ENCODE measurements at places on chromosomes 2 and 18.
A peak's percentile ranks its signal among the peaks of the same experiment; 100 is the strongest.

DNA sequence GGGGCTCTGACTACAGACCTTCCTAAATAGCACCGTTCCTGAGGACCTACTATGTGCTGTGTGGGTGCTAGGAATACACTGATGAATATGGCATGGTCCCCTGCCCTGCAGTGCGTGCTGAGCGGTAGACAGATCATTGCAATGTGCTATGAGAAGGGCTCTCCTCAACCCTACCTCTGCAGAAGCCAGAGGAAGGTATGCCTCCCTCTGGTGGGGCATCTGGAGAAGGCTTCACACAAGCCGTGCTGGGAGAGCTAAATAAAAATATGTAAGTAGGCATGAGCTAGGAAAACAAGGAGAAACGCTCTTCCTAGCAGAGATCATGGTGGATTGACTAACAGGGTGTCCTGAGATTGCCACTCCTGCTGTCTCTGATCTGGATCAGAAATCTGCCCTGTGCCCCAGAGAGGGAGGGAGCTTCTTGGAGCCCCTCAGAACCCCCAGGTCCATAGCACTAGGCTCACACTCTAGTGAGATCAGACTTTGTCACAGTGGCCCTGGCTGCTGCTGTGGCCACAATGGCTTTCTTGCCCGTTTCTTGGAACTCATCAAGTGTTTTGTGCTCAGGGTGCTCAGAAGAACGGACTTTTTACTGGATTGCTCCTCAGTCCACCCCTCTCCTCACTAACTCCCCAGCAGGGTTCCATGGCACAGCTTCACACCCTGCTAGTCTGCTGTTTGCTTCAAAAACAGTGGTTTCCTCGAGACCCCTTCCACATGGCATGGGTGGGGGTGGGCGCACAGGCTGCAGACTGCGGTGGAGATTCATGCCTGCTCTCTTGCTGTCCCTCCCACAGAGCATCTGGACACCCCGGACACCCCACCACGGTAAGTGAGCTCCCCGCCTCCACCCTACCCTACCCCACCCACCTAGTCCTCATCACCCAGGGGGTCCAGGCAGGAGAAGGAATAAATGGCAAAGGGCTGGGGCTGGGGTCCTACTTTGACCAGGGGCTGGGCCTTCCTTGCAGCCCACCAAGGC lies 14.2 kb downstream of the SIGLEC15 start:
- peak; percentile 50 for DNase-seq

- no peak for DNase-seq
Measured at GRCh38 chr2:107359021-107359420, 467.7 kb upstream of the RGPD4 start.

DNA sequence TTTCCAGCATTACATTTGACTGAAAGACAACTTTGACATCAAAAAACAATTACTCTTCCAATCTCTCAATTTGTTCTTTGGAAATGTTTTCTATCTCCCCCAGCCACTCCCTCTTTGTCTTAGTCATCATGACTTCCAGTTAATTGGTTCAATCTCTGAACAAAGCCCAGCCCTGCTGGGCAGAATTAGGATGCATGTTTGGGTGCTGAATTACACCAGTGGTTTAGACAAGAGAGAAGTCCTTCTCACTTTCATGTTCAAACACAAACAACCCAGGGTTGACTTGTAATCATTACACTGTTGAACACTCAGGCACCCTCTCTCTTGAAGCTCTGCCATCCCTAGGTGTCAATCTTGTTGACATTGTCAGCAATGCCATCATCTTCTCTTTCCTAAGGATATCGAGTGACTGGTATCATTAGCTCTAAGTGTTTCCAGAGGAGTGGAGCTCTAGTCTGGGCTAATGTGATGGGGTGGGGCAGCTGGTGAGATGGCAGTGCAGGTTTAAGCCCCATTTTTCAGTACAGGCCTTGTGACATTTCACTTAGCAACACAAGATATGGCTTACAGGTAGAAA lies 90.8 kb upstream of the MEIS1 start:
- DNase-seq = no peak

DNA sequence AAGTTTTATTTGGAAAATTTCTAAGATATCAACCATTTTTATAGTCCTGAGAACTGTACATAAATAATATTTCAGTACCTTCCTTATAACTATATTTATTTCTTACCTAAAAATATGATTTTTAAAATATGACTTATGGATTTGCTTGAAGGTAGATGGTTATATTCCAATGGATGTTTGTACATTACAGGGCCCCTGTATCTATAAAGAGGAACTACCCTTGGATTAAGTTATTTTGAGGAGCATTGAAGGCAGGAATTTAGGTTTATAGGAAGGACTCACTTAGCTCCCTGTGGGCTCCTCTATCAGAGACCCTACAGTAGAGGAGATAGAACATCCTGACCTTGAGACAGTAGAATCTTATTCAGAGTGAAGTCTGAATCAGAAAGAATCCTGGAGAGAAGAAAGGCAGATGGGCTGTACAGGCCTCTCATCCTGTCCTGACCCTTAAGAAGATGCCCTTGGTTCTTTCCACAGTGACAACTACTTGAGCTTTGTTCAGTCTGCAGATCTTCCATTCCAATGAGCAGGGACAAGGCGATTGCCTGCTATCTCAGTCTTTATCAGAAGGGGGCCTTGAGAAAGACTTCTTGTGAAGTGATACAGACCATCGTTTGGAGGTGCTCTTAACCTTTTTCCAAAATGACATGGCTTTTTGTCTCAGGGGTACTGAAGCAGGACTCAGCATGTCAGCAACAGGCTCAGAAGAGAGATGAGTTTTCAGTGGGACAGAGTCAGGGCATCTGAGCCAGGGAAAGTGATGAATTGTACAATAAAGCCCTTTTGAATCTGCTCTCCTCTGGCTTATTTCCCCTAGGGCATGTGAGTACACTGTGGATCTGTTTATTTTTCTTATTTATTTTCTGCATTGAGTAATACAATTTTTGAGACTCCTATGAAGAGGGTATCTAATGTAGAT lies 20.9 kb downstream of the OXER1 start:
- no peak for DNase-seq

- peak; percentile 35 for DNase-seq
Measured at GRCh38 chr2:121888189-121888557, 132.7 kb downstream of the TSN start.

DNA sequence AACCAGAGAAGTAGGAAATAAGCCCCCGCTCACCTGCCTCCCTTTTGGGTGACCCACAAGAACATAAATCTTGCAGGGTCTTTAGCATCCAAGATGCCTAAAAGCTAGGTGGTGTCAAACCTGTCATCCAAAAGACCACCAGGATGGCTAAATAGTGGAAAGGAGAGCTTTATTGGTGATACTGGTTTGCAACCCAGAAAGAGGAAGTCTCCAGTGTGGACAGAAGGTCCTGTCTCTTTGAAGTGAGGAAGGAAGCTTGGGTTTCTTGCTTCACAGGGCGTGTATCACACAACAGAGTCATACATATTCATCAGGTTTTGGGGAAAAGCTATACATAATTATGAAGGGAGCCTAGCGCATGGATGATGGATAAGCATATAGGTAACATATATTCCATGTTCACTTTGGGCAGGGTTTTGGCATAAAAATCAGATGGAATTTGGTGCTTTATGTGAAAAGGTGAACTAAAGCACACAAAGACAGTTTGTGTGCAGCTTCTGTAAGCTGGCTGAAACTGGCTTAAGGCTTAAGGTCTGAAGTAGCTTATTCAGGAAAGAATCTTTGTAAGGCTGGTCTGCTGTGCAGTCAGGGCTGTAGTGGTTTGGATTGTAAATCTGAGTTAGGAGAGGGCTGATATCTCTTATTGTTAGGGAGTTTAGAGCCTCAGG lies 102.2 kb upstream of the MSH2 start:
- no peak for DNase-seq

DNA sequence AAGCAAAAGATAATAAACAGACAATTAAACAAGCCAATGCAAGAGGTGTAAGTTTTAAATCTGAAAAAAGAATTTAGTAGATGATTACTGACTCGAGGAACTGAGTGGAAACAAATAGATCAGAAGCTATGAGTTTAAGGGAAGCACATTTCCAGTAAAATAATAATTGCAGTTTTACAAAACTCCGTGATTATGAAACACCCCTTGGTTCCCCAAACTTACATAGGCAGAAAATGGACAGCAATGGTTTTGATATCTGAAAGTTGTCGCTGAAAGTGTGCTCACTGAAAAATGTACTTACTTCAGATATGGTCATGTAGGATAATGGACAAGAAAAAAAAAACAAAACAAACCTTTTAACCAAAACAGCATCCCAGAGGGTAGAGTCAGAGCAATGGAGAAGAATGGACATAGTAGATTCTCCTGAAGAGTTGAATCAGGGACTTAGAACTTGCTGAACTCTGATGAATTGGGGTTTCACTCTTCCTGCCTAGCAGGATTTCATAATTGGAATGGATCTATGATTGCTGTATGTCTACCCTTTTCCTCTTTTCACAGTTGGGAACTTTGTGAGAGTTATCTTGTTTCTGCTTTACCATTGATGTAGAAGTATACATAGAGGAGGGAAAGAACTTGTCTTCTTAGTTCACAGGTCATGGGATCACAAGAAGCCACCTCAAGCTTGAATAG lies 305.6 kb upstream of the ZEB2 start:
- DNase-seq = no peak

- no peak for DNase-seq
Measured at GRCh38 chr2:8623958-8624591, 57.8 kb upstream of the ID2 start.

DNA sequence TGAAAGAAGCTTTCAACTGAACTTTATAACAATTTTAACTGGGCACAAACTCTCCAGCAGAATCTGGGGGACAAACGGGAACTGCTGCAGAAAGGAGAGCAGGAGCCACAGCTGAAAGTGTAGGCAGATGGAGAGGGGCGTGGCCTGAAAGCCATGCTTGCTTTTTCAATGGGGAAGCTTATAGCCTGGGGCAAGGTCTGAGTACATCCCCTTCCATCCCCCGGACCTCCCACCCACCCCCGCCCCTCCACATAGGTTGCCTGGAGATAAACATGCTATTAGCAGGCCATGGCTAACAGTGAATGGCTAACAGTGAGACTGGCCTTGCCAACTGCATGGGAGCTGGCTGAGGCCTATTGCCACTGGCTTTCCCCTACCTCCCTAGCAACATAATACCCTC lies 317.9 kb upstream of the TANK start:
- DNase-seq = no peak

- DNase-seq = no peak
Measured at GRCh38 chr18:48894799-48895346, 55.9 kb downstream of the SMAD7 start.

GRCh38 chr2:153074207-153074606 lies 355.8 kb downstream of the ARL6IP6 start:
- no peak for DNase-seq

DNA sequence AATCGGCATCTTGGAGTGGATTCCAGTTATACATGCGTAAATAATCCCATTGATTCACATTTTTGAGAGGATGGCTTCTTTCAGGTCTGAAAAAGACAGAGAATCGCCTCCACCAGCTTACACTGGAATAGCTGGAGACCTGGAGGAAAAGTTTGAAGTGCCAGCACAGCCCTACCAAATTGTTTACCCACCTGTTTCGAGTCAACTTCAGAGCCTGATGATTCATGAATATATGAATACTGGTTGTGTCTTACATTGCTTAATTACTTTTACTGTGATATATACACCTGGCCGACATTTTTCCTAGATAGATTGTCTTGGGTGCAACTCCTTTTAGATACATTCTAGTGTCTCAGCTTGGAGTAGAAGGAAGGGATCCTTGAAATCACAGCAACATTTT lies 335 bp upstream of the NCKAP5 start:
- DNase-seq = no peak

- no peak for DNase-seq
Measured at GRCh38 chr2:20612925-20613916, 37.7 kb downstream of the HS1BP3 start.

DNA sequence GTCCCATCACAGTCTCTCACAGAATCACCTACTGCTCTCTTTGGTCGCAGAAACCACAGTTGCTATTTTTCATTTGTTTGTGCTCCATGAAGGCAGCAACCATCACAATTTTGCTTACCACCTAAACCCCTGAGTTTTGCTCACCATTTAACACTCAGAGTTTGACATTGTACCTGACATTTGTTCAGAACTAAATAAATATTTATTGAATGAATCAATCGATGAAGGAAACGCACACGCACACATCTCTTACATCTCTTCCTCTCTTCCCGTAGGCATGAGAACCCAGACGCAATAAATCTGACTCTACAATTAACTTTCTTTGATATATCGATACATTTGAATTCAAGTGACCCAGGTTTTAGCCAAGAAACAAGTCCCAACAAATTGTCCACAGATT lies 105.5 kb upstream of the RNF152 start:
- no peak for DNase-seq

GRCh38 chr18:55433648-55434047 lies 154.3 kb downstream of the TCF4 start:
- DNase-seq = no peak

- DNase-seq = no peak
Measured at GRCh38 chr2:32427672-32428610, 71.1 kb downstream of the BIRC6 start.

GRCh38 chr18:23875966-23876895 lies 138.3 kb upstream of the TTC39C start:
- DNase-seq = no peak

DNA sequence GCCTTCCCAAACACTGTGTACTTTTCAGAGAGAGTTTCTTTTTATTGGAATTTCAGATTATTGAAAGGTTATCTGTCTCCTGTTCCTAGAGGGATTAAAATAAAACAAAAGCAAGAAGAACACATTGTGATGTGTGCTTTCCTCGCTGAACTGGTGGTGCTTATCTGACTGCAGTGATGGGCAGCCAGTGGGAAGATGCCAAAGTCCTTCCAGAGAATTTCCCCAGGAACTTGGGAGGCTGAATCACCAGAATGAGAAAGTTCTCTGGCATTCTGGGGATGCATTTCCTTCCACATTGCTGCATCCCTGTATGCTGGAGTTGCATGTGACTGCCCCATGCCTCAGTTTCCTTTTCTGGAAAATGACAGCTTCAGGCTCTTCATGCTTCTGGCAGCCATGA lies 53.9 kb upstream of the SEC11C start:
- no peak for DNase-seq

DNA sequence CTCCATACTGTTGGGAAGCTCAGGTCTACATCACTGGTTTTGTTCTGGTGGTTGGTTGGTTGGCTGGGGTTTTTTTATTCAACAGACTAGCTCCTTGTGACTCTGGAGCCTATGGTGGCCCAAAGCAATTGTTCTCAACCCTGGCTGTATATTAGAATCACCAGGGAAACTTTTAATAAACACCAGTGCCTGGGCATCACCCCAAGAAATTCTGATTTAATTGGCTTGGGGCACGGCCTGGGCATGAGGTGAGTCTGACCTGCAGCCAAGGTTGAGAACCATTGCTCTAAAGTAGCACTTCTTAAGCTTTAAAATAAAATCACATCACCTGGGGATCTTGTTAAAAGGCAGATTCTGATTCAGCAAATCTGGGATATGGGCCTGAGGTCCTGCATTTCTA lies 184.1 kb downstream of the C1D start:
- DNase-seq = no peak

DNA sequence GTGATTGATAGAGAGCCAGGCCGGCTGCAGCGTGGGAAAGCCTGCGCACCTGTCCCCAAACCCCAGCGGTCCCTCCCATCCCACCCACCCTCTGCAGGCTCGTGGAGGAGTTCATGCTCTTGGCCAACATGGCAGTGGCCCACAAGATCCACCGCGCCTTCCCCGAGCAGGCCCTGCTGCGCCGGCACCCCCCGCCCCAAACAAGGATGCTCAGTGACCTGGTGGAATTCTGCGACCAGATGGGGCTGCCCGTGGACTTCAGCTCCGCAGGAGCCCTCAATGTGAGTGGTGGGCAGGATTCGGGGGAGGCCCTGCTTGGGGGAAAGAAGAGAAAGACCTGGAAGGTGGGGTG lies 48.9 kb upstream of the ALPP start:
- no peak for DNase-seq
